ENCODE measurements at places on chromosomes 16 and 17.

DNA sequence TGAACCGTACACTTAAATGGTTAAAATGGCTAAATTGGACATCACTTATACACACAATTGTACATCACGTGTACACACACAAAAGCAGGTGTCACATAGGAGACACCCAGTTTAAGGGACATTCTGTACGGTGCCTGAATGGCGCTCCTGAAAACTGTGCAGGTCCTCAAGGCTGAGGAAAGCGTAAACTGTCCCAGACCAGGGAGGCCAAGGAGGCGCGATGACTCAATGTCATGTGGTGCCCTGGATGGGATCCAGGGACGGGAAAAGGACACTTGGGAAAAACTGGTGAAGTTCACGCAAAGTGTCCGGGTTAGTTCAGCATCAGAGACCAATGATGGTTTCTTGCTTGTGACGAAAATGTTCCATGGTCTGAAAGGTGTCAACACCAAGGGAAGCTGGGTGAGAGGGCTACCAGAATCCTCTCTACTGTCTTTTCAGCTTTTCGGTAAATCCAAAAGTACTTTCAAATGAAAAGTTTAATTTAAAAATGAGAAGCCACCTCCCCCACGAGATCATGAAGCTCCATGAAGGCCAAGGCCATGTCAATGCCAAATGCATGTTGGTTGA, 112.2 kb downstream of the CMIP start:
- no peak for DNase-seq

DNA sequence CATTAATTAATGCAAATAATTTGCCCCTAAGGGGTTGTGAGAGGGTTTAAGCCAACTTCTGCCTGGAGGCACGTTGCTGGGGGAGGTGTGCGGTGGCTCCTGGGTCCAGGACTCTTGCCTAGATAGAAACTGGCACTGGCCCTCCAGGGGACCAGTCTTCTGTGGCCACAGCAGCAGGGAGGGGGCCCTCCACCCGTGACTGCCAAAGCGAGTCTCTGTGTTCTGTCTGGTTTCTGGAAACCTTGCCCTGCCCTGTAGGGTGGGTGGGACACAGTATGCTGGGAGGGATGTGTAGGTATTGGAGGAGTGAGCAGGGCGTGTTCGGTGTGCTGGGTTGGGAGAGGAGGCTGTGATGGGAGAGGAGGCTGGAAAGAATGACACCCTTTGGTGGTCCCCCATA, 78.8 kb downstream of the TBC1D16 start:
- DNase-seq = no peak

GRCh38 chr17:17834974-17835373, 1.8 kb downstream of the SREBF1 start:
- no peak for DNase-seq

DNA sequence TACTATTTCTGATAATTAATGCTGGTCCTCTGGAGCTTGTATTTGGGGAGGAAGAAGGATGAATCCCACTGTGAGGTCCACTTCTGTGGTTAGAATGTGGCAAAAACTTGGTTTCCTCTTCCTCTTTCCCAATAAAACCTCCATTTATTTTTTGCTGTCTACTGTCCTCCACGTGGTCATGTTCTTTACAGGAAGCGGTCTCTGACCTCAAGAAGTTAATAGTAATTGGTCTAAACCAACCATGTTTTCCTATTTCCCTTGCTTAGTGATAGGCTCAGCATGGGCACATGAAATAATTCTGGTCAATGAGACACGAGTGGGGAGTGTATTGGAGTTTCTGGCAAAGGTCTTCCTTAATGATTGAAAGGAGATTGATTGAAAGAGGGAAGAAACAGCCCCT, 33.9 kb downstream of the CHP2 start:
- no peak for DNase-seq

- no peak for DNase-seq
Observed at GRCh38 chr16:22660441-22661160, 149.9 kb downstream of the NPIPB5 start.

GRCh38 chr16:15592324-15592723, 50.6 kb downstream of the MARF1 start:
- no peak for DNase-seq

DNA sequence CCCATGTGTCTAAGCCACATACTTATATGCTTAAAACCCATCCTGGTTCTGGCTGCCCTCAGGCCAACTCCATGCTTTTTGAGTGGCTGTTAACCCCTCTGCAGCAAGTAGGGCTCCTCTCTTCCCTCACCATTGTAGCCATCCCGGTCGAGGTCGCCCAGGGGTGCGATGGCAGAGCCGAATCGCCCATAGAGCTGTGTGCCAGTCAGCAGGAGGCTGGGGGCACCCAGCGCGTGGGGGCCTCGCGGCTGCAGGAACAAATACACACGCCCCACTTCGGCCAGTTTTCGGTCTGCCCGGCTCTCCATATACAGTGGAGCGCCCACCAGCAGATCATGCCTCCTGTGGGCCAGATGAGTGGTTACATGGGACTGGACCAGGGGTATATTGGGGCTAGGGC, 6.1 kb downstream of the ITGA2B start:
- no peak for DNase-seq

DNA sequence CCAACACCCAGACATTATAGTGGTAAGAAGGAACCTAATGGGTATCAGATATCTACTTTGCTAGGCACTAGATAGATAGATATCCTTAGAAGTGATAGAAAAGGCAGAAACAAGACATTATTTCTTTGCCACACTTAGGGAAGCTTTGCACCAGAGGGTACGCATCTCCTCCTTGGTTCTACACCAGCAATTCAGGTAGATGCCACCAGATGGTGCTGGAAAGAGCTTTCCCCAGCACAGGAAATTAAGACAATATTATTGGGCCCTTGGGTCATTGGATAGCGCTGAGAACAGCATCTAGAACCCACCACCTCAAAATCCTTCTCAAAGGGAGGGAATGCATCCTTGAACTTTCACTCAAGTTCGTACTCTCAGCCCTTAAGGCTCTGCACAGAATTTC, 173.8 kb upstream of the CCL2 start:
- no peak for DNase-seq

- DNase-seq = no peak
Observed at GRCh38 chr17:68318103-68318991, 27.1 kb downstream of the ARSG start.

DNA sequence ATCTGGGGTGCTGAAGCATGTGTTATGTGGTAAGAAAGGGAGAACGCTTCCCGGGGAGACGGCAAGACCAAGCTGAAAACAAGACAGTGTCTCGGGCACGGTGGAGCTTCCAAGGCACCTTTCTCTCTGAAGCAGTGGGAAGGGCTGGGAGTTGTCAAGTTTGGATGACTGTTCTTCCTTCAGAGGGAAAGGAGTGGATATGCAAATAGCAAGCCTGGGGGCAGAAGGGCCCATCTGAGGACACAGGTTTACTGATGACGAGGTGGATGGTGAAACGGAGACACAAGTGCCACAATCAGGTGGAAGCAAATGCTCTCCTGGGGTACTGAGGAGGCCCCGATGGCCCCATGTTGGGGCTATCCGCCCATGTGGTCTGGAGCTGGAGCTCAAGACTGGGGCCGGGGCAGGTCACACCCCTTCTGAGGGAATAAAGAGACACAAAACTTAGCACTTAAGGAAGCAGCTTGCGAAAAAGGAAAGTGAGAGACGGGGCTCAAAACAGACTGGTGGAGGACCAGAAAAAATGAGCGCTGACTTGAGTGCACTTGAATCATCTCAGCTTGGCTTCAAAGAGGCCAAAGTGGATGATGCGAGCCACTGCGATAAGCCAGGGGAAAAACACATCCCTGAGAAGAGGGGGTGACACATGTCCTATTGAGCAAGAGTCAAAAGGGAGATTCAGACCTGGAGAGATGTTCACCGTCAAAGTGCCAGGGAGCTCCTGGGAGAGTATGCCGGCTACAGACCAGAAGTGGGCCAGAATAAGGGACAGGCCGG, 34.8 kb upstream of the MTSS2 start:
- DNase-seq = no peak

GRCh38 chr17:50344731-50345365, 1.1 kb upstream of the XYLT2 start:
- no peak for DNase-seq

DNA sequence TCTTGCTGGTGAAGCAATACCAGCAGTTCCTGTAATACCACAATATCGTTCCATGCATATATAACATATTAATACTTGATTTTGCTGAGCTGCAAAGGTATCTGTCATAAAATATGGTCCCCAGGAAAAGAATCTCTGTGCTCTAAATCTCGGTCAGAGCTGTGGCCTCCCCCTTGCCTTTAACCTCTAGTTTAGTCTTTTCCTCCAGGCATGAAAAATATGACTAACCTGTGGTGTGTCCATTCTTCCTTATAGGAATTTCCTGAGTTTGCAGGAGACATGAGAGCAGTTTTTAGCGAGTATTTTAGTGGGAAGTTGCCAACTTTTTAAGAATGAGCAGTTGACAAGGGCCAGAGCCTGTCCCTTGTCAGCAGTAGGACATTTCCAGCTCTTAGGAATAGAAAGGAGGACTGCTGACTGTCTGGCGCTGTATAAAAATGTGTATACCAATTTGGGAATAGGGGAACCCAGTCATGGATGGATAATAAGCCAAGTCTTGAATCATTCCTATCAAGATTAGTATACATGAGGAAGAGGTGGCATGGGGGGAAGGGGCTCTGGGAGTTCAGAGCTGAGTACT, 8.7 kb downstream of the ATXN1L start:
- DNase-seq = no peak

- no peak for DNase-seq
Observed at GRCh38 chr17:76461765-76462555, 5.4 kb upstream of the AANAT start.
